ENCODE measurements at places on chromosomes 12 and 14.

DNA sequence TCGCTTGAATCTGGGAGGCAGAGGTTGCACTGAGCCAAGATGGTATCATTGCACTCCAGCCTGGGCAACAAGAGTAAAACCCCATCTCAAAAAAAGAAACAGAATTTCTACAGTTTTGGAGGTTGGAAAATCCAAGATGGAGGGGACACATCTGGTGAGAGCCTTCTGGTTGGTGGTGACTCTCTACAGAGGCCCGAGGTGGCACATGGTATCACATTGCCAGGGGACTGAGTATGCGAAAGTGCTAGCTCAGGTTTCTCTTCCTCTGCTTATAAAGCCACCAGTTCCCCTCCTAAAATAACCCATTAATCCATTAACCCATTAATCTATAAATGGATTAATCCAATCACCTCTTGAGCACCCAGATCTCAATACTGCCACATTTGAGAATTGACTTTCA is 70.8 kb upstream of the DACT1 start:
- no peak for DNase-seq

DNA sequence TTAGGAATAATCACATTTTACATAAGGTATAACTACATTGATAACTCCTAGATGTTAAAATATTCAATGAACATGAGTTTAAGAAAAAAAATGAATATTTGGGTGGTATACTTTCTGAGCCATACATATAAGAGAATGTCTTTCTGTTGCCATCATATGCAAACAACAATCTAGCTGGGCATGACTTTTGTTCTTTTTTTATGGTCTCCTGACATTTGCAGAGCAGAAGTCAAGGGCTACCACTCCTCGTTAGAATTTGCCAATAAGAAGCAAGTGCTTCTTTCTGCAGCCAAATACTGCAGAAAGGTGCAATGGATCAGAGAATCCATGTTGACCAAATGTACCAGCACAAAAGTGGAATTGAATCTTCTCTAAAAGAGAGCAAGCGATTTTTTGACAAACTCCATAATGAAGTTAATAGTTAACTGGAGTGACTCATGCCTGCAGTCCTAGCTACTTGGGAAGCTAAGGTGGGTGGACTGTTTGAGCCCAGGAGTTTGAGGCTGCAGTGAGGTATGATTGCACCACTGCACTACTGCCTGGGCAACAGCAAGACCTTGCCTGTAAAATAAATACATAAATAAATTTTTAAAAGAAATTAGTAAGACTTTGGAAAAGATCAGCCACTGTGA is 25.5 kb upstream of the CCDC91 start:
- no peak for DNase-seq

DNA sequence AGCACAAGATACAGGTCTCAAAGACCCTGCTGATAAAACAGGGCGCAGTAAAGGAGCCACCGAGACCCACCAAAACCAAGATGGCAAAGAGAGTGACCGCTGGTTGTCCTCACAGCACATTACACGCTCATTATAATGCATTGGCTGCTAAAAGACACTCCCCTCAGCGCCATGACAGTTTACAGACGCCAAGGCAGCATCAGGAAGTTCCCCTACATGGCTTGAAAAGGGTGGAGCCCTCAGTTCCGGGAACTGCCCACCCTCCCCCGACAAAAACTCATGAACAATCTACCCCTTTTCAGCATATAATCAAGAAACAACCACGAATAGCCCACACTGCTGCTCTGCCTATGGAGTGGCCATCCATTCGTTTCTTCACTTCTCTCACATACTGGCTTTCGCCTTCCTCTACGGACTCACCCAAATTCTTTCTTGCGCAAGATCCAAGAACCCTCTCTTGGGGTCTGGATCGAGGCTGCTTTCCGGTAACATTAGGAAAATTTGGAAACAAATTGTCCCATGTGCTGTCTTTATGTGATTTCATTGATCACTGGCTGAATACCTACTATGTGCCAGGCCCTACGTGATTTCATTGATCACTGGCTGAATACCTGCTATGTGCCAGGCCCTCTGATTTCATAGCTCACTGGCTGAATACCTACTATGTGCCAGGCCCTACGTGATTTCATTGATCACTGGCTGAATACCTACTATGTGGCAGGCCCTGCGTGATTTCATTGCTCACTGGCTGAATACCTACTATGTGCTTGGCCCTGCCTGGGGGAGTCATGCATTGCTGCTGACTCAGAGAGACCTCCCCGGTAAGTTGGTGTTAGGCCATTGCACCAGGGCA is 126.4 kb downstream of the PIWIL1 start:
- no peak for DNase-seq

DNA sequence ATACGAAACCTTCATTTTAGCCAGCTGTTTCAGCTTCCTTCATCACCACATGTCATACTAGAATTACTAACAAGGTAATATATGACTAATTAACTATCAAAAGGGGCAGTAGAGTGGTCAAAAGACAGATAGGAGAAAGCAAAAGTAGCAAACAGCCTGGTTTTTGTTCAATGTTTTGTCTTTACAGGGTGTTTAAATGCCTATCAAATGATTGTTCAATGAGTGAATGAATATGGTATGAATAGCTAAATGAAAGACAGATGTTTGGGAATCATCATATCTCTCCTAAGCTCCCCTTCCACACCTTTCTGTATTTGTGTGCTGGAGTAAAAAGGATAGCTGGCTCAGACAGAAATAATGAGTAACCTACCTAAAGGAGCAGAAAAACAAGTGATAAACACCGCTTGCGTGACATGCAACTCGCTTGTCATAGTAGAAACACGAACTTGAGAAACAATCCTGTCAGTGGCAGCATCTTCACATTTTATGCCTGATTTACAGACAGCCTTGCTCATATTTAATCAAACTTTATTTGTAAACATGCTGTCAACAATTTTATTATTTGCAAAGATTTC is 34.2 kb downstream of the ABCC9 start:
- no peak for DNase-seq

GRCh38 chr12:119727600-119728443 is 59.9 kb downstream of the PRKAB1 start:
- no peak for DNase-seq

GRCh38 chr12:121295116-121295745 is 1.3 kb downstream of the CAMKK2 start:
- DNase-seq: peak; percentile 65

GRCh38 chr12:122593910-122594309 is 66.9 kb downstream of the KNTC1 start:
- no peak for DNase-seq

DNA sequence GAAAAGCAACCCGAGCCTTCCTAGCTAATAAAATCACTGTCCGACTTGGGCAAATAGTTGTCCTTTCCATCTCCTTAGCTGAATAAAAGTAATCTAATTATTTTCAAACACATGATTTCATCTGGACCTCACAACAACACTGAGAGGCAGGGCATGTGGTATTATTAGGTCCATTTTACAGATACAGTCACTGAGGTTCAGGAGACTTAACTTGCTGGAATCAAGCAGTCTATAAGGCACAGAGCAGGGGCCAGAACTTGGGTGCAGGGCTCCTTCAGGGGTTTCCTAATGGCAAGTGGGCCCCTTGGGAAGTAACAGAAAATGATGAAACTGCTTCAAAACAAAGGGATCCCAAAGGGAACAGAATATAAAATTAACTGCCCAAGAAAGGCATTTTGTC is 15.5 kb downstream of the PLXNC1 start:
- no peak for DNase-seq

DNA sequence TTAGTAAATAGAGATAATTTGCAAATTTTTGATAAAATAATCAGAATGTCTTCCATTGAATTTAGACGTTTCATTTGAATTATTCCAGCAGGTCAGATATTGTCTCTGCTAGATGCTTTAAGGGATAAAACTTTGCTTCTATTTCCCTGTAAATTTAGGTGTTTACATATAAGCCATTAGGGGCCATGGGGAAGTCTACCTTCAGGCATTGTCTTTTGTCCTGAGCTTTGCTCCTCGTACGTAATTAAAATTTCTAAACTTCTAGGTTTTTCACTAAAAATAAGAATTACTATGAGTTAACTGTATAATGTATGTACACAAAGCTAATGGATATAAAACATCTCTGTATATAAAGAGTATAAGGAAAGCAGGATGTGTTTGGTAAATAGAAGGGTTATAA is 24.1 kb upstream of the CD69 start:
- no peak for DNase-seq

- DNase-seq: no peak
These were observed 142.6 kb upstream of the PDZRN4 start for GRCh38 chr12:41045509-41045908.

DNA sequence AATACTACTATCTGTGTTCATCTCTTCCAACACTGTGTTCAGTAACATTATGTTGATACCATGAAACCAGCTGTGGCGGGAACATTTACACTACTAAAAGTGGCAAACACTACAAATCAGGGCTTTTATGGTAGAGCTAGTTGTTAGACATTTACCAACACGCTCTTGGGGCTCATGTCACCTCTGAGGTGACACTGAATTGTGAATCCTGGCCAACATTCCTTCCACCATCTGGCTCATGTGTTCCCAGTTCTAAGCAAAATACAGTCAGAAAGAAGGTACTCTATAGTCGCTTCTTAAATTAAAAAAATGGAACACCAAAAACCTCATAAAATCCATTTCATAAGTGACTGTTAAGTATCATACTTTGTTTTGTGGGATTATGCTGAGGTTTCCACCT is 436.6 kb downstream of the FUT8 start:
- DNase-seq: no peak

- DNase-seq: no peak
These were observed 470.9 kb upstream of the CCDC196 start for GRCh38 chr14:66015071-66015780.

DNA sequence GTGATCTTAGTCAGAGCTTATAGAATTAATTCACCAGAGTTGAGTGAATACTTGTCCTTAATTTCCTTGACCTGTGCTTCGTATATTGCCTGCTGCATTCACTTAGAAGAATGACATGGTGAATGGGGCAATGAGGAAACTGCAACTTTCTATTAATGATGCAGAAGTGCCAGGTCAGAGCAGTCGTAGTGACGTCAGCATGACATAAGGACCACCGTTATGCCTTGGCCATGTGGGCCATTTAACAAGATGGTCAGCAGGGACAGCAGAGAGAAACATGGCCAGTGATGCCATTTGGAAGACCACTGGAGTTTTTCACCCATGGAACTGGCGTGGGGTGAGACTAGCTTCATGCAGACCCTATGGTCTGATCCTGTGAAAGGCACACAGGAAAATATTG is 1469.4 kb upstream of the TMEM132C start:
- DNase-seq: no peak

DNA sequence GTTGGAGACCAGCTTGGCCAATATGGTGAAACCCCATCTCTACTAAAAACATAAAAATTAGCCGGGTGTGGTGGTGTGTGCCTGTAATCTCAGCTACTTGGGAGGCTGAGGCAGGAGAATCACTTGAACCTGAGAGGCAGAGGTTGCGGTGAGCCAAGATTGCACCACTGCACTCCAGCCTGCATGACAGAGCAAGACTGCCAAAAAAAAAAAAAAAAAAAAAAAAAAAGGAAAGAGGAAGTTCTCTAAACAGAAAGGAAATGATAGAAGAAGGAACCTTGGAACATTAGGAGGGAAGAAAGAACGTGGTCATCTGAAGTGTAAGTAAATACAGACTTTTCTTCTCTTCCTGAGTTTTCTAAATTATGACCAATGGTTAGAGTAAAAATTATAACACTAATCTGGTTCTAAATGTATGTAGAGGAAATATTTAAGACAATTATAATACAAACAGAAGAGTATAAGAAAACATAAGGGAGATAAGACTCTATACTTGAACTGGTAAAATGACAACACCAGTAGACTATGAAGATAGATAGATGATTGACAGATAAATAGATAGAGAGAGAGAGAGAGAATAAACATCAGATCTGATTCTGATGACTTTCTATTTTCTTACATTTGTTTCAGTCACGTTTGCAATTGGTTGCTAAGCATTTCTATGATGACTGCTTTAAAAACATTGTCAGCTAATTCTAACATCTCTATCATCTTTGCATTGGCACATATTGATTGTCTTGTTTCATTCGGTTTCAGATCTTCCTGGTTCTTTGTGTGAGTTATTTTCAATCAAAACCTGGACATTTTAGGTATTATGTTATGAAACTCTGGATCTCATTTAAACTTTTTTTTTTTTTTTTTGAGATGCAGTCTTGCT is 12.9 kb upstream of the CORO1C start:
- DNase-seq: no peak

DNA sequence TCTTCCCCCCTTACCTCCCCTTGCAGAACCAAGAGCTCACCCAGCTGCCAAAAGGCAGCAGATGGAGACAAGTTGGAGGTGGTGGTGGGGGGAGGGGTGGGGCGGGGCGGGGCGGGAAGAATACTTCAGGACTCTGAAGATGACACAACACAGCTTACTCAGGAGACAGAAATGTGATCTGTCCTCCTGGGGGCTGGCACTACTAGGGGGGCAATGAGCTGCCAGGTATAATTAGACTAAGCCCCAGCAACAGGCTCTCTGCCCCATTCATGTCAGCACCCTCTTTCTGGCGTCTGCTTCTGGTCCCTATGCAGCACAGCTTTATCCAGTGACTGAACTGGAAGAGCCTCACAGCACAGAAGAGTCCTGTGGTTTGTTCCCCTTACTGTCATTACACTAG is 407.0 kb downstream of the MED13L start:
- DNase-seq: no peak

DNA sequence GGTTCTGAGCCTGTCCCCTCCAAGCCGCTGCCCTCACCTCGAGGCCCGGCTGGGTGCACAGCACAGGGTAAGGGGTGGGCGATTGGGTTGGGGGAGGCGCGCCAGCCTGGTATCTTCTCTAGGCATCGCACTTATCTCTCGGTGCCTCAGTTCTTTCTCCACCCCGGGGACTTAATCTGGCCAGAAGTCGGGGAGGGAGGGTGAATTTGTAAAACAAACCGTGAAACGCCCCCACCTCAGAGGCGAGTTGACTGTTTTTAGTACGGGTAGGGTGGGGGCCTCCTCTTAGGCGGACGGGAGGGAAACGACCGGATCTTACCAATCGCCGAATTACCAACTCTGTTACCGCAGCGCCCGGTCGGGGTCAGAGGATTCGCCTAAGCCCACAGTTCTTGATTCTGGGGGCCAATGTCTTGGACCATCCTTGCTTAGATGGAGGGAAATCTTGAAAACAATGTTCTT is 1.4 kb upstream of the TBX3 start:
- peak; percentile 64 for DNase-seq

DNA sequence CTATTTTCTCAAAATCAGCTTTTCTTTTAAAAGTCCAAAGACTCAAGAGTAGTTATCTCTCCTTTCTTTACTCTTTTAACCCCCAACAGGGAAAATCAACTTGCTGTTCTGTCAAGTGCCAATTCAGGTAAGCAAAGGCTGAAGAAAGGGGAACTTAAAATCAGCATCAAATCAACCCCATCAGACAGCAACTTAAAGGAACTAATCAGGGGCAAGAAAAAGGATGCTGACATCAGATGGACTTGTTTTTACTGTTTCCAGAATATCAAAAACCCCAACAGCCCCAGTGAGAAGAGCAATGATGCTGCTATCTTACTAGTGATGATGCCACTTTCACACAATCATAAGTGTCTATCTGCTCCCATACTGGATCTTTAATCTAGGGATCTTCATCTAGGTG is 3.4 kb downstream of the BAZ2A start:
- DNase-seq: no peak

Data from SK-N-SH (cell line).